ENCODE measurements at places on chromosomes 3 and 15.

DNA sequence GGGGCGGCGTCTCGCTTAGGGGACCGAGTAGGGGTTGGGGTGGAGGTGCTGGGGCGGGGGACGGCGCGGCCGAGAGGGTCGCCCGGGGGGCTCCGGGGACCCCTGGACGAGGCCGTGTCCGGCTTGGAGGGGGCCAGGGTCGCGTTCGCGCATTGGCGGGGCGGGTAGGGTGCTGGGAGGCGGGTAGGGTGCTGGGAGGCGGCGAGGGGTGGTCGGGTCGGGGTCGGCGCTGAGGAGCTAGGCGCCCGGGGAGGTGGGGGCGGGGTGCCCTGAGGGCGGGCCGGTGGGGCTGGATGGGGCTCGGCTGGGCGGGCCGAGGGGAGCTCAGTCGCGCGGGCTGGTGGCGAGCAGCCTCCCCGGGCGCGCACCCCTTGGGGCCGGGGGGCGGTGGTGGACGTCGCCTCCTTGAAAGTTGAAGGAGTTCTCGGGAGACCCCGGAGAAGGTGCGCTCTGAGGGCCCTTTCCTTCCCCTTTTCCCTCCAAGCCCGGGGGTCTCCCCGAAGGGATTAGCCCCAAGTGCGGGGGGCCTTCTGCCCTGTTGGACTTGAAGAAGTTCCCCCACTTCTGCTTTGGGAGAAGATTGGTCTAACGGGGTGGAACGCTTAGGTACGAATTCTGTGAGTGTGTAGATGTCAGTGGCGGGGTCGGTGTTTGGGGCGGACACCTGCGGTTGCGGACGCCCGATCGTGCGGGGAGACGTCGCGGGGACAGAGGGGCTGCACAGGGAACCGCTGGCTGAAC, 543 bp downstream of the MEF2A start:
- no peak for DNase-seq

DNA sequence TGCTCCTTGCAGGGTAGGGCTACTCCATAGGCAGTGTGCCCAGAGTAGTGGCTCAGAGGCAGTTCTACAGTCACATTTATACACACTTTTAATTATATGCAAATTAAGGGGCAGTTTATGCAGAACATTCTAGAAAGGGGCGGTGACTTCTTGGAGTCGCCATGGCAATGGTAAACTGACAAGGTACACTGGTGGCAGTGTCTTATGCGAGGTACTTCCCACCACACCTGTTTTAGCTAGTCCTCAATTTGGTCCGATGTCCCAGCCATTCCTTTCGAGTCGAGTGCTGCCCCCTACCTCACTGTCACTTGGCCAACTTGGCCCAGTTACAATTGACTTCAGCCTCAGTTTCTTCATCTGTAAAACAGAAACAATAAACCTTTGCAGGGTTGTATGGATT, 3.8 kb upstream of the IRAK2 start:
- DNase-seq, result no peak

- no peak for DNase-seq
Observed at GRCh38 chr3:172257648-172258400, 190.4 kb downstream of the GHSR start.

GRCh38 chr3:120098710-120099109, 4.5 kb upstream of the GSK3B start:
- no peak for DNase-seq

DNA sequence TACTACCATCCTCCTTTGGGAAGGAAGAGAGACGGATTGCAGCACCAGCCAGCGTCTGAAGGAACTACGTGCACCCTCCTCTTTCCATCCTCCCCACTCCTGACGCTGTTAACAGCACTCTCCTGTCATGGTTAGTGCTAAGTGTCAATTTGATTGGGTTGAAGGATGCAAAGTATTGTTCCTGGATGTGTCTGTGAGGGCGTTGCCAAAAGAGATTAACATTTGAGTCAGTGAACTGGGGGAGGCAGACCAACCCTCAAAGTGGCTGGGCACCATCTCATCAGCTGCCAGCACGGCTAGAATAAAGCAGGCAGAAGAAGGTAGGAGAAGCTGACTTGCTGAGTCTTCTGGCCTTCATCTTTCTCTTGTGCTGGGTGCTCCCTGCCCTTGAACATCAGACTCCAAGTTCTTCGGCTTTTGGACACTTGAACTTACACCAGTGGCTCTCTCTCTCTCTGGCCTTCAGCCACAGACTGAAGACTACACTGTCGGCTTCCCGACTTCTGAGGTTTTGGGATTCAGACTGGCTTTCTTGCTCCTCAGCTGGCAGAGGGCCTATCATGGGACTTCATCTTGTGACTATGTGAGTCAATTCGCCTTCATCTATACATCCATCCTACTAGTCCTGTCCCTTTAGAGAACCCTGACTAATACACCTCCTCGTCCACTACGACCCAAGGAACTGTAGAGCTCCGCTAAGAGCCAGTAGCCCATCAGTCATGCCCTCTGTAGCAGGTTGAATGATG, 128.2 kb upstream of the HES1 start:
- DNase-seq, result no peak

- DNase-seq, result peak; percentile 20
Observed at GRCh38 chr15:70856884-70857561, 3.1 kb upstream of the LARP6 start.

DNA sequence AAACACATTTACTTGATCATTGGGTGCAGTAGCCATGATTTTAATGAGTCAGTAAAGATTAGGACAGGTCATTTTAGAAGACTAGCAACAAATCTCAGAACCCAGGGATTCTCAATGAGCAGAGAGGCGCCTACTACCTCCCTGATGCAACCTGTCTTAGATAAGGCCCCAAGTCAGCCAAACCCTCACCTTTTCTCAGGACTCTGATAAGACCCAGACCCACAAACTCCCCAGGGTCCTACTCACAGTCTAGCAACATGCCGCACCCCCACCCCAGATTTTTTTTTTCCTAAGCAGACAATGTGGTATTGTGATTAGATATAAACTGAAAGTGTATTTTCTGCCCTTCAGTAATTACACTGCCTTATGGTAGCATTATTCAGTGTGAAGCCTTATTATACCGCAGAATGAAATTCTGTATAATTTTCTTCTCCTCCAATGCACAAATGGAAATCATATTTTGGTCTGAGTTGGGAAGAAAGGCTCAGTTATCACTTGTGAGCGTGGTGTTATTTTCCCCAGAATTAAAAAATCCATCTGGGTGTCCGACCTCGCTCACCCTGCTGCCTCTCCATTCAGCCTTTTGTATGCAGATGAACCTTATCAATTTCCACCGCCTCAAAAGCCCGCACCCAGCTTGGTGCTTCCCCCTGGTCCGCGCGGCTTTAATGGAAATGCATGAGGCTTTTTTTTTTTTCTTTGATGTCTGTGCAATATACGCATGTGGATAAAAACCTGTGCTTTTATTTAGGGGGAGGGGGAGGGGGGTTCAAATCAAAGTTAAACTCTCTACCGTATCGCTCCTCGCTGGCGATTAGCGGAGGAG, 122.0 kb upstream of the SOX14 start:
- DNase-seq, result no peak

GRCh38 chr15:59918994-59919951, 84.8 kb upstream of the FOXB1 start:
- no peak for DNase-seq

GRCh38 chr3:184491867-184492615, 69.5 kb upstream of the EPHB3 start:
- DNase-seq, result no peak

GRCh38 chr3:176919836-176920765, 277.2 kb downstream of the TBL1XR1 start:
- no peak for DNase-seq

GRCh38 chr3:24678421-24678865, 183.8 kb upstream of the THRB start:
- no peak for DNase-seq

DNA sequence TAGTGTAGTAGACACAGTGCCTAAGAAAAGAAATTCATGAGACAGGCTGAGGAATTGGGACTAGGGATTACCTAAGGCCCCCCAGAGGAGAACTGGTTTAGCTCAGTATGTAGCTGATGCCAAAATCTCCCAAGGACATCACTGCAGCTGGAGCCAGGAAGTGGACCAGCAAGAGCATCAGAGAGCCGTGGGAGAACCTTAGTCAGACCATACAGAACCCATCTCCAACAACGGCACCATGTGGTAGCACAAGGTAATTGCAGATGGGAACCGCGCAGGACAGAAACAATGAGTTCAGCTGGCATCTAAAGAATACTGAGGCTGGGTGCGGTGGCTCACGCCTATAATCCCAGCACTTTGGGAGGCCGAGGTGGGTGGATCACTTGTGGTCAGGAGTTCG, 81.7 kb downstream of the WNT5A start:
- DNase-seq, result no peak

GRCh38 chr3:83938491-83938890, 1020.3 kb upstream of the CADM2 start:
- no peak for DNase-seq

DNA sequence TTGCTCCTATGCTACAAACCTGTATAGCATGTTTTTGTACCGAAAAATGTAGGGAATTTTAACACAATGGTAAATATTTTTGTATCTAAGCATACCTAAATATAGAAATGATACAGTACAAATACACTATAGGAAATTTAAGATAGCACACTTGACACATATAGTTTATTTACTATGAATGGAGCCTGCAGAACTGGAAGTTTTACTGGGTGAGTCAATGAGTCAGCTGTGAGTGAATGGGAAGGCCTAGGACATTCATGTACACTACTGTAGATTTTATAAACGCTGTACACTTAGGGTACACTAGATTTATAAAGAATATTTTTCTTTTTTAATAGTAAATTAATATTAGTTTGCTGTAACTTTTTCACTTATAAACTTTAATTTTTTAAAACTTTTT, 707.7 kb upstream of the EPHA6 start:
- DNase-seq, result no peak

GRCh38 chr3:113166357-113166718, 45.0 kb upstream of the BOC start:
- no peak for DNase-seq

DNA sequence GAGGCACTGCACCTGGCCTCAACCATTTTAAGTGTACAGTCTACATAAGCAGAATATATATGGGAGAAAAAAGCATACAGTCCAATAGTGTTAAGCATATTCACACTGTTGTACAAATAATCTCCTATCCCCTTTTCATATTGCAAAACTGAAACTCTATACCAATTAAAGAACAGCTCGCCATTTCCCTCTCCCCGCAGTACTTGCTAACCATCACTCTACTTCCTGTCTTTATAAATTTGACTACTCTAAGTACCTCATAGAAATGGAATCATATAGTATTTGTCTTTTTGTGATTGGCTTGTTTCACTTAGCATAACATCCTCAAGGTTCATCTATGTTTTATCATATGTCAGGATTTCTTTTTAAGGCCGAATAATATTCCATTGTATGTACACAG, 21.6 kb upstream of the TASOR start:
- DNase-seq, result no peak

- DNase-seq, result no peak
Observed at GRCh38 chr3:33886015-33886414, 87.6 kb downstream of the PDCD6IP start.

- DNase-seq, result no peak
Observed at GRCh38 chr3:195692781-195693427, 27.9 kb upstream of the MUC20 start.

GRCh38 chr15:84823282-84823878, 6.2 kb downstream of the ALPK3 start:
- DNase-seq, result no peak

- DNase-seq, result no peak
Observed at GRCh38 chr3:113254171-113254947, 43.0 kb downstream of the BOC start.

DNA sequence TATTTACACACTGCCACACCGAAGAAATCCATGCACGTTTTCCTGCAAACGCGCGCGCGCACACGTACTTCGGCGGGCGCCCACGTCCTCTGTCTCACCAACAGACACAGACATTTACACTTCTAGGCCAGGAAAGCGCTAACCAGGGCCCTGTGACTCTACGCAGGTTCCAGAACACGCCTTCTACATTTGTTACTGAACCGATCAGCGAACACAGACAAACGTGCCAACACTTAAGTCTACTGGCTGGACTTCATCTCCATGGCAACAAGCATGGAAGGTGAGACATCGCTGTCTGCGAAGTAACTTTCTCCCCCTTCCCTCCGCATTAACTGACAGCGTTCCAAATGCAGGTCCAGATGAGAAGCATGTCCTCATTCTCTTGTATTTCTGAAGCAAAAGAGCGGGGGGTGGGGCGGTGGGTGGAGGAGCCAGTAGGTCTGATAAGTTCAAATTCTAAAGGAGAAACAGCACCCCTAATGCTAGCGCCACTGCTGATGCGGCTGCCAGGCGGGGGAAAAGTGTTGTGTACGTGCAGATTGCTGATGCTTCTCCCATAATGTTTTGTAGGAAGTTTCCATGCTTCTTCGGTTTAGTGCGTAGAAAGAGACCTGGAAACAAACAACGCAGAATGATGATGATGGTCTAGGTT, at the start of gene CTXN2:
Gene CTXN2, plus strand, starts transcription at position 92 of the 652 bp plus-strand sequence. CDS start 9,636 bp downstream, outside the sequence.
- no peak for DNase-seq

GRCh38 chr15:72840114-72840513, 56.6 kb upstream of the ADPGK start:
- DNase-seq, result no peak

DNA sequence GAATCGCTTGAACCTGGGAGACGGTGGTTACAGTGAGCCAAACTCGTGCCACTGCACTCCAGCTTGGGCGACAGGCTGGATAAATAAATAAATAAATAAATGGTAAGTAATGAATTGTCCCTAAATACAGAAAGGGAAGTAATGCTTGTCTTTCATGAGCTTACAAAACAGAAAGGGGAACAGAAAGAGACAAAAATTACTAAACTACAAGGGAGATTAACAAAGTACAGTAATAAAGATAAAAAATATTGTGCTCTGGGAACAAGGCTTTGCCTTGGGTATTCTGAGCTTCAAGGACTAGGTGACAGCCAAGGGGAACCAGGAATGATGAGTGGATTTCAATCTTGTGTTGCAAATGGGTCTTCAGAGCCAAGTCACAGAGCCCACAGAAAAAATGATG, 9.2 kb upstream of the HLTF start:
- no peak for DNase-seq

- no peak for DNase-seq
Observed at GRCh38 chr3:70743754-70744153, 431.3 kb upstream of the MDFIC2 start.

- no peak for DNase-seq
Observed at GRCh38 chr15:85955501-85956391, 123.9 kb upstream of the AGBL1 start.

DNA sequence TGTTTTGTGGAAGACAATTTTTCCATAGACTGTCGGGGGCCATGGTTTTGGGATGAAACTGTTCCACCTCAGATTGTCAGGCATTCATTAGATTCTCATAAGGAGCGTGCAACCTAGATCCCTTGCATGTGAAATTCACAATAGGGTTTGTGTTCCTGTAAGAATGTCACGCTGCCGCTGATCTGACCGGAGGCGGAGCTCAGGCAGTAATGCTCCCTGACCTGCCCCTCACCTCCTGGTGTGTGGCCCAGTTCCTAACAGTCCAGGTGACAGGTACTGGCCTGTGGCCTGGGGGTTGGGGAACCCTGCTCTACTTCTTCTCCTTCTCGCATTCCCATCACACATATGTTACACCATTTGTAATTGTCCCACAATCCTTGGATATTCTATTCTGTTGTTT, 11.0 kb downstream of the CHRNA7 start:
- DNase-seq, result no peak
